ENCODE measurements at places on chromosomes 1 and 21. TPM values are rescaled to one million over a fixed set of nuclear protein-coding genes. Genes with fewer than 3 reads are reported as not detected.

Gene MAP3K7CL
- 5.4 TPM for total RNA-seq

Gene XCL1
- total RNA-seq = not detected

Gene NKAIN1
- not detected for total RNA-seq

Gene LORICRIN
- total RNA-seq = not detected

Gene S100A14
- 1.8 TPM for total RNA-seq

Data from left cardiac atrium (tissue), 4 donors.